Spinal cord (tissue), 10 donors: ENCODE measurements at places on chromosomes 4 and X.
A peak's percentile ranks its signal among the peaks of the same experiment; 100 is the strongest.

GRCh38 chr4:11801466-11802446, 373.1 kb upstream of the HS3ST1 start:
- DNase-seq: no peak

DNA sequence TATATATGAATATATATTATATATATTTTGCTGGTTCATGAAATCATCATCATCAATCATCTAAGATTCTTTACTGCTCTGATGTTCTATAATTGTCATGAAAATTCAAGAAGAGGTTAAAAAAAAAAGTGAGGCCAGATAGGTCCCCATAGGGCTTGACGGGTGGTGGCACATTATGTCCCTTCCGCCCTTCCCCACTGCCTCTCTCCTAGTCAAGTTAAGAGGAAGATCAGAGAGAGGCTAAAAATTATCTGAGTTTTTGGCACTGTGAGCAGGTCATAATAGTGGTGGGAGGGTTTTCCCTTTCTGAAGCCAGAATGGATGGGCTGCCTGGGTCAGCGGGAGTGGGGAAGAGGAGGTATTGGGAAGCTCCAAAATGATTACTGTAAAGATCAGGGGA, 5.4 kb downstream of the SYNPO2 start:
- no peak for DNase-seq

DNA sequence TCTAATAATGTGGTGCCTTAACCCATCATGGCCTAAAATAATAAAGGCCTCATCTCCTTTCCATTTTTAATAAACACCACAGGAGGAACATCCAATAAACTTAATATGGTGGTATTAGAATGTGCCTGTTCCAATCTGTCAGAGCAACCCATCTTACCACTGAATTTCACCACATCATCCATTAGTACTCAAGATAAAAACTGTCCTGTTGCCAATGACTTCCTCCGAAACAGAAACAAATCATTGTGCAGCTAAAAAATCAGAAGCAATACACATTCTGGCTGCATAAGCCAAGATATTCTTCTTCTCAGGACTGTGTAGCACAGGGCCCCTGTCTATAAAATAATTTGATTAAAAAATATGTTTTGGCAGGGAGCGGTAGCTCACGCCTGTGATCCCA, 18.5 kb downstream of the TLR10 start:
- no peak for DNase-seq

GRCh38 chr4:125948021-125948420, 633.3 kb downstream of the FAT4 start:
- no peak for DNase-seq

- DNase-seq: no peak
These were observed 94.4 kb upstream of the CLCN4 start for GRCh38 chrX:10062352-10062751.

- DNase-seq: no peak
These were observed 15.2 kb downstream of the PDLIM3 start for GRCh38 chr4:185520119-185520518.

GRCh38 chr4:157185363-157185762, 35.2 kb upstream of the GRIA2 start:
- no peak for DNase-seq

GRCh38 chr4:15756361-15756861, 21.7 kb upstream of the CD38 start:
- no peak for DNase-seq

DNA sequence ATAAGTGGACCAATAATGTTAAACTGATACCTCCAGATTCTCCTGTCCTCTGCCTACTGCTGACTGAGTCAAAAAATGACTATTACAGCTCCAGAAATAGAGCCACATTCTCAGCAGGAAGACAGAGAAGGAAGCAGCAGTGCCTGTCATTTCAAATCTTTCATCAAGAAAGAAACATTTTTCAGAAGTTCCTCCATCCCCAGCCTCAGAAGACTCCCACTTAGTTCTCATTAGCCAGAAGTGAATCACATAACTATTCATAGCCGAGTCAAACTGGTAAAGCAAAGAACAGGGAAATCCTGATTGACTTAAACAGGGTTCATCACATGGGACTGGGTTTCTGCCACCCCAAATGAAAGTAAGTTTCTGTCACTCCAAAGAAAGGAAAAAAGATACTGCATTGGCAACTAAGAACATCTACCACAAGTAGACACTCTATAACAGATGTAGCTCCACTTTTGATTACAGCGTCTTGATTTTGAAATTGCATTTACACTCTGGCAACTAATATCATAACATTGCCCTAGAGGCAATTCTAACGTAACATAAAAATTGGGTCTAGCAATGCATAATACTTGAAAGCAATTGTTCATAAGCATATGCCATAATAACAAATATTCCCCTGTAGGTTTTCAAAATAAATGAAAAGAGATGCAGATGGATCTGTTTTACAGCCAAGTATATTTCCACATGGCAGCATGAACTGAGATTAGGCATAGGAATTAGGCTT, 599.8 kb downstream of the GALNTL6 start:
- DNase-seq: no peak

GRCh38 chr4:1216869-1217294, 32.0 kb downstream of the CTBP1 start:
- no peak for DNase-seq

GRCh38 chr4:88027611-88028608, 20.5 kb downstream of the PKD2 start:
- no peak for DNase-seq

- DNase-seq: no peak
These were observed 169.4 kb upstream of the BANK1 start for GRCh38 chr4:101621120-101621519.

GRCh38 chrX:20952180-20952579, 422.0 kb upstream of the CNKSR2 start:
- DNase-seq: no peak

- DNase-seq: no peak
These were observed 3.4 kb downstream of the ZNF81 start for GRCh38 chrX:47840111-47840510.

GRCh38 chr4:148240241-148240640, 202.0 kb downstream of the NR3C2 start:
- no peak for DNase-seq

DNA sequence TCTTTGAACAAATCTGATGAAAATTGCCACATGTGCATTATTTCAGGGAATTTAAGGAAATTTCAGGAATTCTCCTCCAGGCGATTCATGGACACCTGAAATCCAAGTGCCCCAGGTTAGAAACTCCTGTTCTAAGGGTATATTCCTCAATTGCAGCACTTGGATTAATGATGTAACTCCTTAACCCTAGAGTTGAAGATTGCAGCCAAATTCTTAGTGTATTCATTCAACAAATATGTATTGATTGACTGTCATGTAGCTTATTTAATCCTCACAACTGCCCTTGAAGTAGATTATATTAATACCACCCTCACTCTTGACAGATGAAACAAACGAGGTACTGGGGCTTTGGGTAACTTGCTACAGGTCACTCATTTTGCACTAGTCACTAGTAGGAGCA, 11.3 kb downstream of the CETN2 start:
- DNase-seq: no peak

DNA sequence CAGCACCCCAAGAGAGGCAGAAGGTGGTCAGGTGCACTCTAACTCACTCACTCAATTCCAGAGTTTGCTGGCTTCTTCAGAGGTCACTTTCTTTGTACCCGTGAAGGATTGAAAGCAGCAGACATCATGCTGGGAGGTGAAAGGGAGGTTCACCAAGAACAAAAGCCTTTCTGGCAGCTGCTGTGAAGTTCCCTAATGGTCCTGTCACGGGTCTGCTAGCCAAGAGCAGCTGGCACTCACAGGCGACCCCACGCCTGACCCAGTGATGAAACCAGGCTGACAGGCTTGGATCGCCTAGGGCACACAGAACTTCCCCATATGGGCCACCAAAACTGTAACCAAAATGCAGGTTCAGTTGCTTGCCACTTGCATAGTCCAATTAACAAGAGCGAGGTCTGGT, 11.8 kb downstream of the NUDT11 start:
- peak; percentile 27 for DNase-seq

DNA sequence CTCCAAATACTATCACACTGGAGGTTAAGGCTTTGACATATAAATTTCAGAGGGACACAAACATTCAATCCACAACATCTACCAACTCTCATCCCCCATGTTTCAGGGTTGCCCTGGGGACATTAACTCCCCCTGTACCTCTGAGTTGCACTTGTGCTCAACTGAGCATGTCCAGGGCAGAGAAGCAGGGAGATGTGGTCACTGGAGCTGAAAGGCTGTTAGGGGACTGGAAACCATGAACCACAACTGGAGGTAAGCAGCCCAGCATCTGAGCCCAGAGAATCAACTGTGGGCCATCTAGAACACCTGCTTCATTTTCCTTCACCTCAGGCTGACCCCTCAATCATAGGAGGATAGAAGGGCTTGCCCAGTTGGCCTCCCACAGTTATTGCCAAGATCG, 641.1 kb downstream of the MID1IP1 start:
- no peak for DNase-seq

DNA sequence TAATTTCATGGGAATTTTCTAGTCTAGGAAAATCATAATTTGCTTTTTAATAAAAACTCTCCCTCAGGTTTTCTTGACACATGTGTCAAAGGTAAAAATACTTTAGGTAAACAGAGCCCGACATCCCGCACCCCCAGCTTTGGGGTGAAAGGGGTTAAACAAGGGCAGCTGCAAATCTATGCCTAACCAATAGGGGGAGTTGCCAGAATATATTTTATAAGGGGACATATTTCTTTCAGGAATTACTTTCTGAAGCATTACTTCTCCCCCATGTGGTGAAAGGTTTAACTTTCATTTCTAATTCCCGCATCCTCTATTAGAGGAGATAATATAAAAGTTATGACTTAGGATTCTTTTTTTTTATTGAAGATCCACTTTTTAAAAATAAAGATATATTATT, 53.9 kb upstream of the HEPH start:
- DNase-seq: no peak

- no peak for DNase-seq
These were observed 112.5 kb downstream of the ADRA2C start for GRCh38 chr4:3878678-3879077.

DNA sequence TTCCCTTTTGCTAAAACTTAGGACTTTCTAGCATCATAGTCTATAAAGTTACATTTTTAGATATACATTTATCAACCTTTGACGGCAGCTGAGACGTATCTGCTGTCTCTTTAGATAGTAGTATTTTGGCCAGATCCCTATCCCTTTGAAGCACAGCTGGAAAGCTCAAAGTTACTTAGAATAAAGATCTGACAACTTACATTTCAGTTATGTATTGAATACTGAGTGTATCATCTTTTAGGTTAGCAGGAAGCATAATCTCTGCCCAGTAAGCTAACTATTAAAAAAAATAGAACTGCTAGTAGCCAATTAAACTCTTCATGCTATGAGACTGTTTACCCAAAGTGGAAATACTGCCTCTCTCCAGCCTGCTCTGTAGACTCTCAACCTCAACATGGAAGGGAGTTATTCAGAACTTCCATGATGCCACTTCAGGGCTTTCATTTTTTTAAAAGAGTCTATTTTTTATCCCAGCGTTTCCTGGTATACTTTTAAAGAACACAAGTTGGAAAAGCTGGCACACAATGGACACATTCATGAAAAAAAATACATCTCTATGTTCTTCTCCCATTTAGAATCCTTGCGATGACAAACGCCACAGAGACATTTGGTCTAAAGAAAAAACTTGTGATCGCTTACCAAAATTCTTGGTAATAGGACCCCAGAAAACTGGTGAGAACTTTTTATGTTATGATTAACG, 126.3 kb downstream of the PRSS12 start:
- no peak for DNase-seq

- no peak for DNase-seq
These were observed 2002.5 kb upstream of the TENM3 start for GRCh38 chr4:180240670-180241069.

GRCh38 chrX:78710171-78710570, 37.3 kb upstream of the LPAR4 start:
- DNase-seq: no peak

DNA sequence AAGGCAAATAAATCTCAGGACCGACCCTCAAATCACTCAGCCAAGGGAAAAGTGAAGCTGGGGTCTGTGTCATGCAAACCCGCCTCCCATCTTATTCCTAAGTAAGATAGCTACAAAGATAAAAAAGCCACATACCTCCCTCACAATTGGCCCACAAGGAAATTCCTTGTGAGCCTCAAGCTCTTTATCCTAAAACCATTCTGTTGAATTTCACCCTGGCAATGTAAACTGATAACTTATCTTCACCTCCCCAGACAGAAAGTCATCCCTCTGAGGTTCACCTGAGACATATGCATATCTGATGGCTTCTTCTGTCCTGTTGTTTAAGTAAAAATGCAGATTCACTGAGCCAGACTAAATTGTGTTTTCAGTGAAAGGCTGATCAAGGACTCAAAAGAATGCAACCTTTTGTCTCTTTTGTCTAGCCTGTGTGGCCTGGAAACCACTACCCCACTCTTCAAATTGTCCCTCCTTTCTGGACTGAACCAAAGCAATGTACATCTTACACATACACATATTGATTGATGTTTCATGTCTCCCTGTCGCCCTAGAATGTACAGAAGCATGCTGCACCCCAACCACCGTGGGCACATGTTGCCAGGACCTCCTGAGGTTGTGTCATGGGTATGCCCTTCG, 91.3 kb downstream of the MFAP3L start:
- DNase-seq: no peak

- no peak for DNase-seq
These were observed 191.6 kb downstream of the ANAPC10 start for GRCh38 chr4:144906181-144906925.

- no peak for DNase-seq
These were observed 106.4 kb downstream of the SH3BGRL start for GRCh38 chrX:81308086-81308829.

GRCh38 chr4:11632483-11632882, 203.8 kb upstream of the HS3ST1 start:
- DNase-seq: no peak

- no peak for DNase-seq
These were observed 37.0 kb upstream of the CLNK start for GRCh38 chr4:10721616-10722015.

GRCh38 chr4:121182296-121182695, 18.2 kb upstream of the TNIP3 start:
- no peak for DNase-seq

- DNase-seq: no peak
These were observed 222.1 kb downstream of the FRMPD4 start for GRCh38 chrX:12360383-12360782.

- DNase-seq: no peak
These were observed 19.5 kb upstream of the CRLF2 start for GRCh38 chrX:1231850-1232465.

GRCh38 chr4:138252551-138252950, 10.4 kb upstream of the SLC7A11 start:
- no peak for DNase-seq

GRCh38 chr4:76074468-76074867, at the start of gene ART3:
ART3 (plus strand) TSS chr4:76074709; CDS start chr4:76075890, 1,181 bp downstream.
- no peak for DNase-seq

GRCh38 chrX:38352362-38352761, at the start of gene OTC:
OTC (plus strand) TSS chrX:38352604; CDS start chrX:38352697, 93 bp downstream.
- DNase-seq: no peak

DNA sequence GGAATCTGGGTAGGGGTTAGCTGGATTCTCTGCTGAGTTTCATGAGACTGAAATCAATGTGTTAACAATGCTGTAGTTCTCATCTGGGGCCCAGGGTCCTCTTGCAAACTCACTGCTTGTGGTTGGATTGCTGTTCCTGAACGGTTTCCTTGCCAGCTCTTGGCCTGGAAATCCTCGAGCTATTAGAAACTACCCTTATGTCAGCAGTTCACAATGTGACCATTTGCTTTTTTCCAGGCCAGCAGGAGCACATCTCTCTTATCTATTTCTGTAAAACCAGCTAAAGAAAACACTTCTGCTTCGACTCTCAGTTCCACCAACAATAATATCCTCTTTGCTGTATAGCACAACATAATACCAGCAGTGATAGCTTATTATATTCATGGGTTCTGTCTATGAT, 140.1 kb upstream of the TRAM1L1 start:
- DNase-seq: no peak

- no peak for DNase-seq
These were observed 1.3 kb downstream of the CNGA1 start for GRCh38 chr4:48015216-48015615.
